ENCODE measurements at places on chromosomes 4 and X.

- no peak for DNase-seq
Observed at GRCh38 chrX:2751291-2751690, 549 bp upstream of the XG start.

- DNase-seq = no peak
Observed at GRCh38 chr4:78081541-78081940, 24.4 kb downstream of the FRAS1 start.

DNA sequence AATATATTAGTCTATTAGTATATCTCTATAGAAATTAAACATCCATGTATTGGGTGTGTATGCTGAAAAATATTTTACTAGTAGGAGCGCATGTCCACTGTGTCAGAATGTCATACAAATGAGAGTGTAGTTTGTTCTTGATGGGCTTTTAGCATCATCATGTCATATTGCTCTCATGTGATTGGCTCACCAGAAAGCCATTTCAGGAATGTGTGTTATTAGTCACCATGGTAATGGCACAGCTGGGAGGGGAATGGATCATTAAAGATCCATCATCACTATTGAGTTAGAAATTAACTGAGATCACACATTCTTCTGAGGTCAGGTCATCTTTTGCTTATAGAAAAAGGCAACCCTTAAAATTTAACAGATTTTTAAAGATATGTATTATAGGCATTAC is 77.3 kb downstream of the PHEX start:
- DNase-seq = no peak

- no peak for DNase-seq
Observed at GRCh38 chrX:96889726-96890125, 6.0 kb downstream of the RPA4 start.

- no peak for DNase-seq
Observed at GRCh38 chr4:136873555-136873954, 658.7 kb downstream of the PCDH18 start.
